ENCODE measurements at places on chromosomes 16 and 17. TPM values are rescaled to one million over a fixed set of nuclear protein-coding genes. Genes with fewer than 3 reads are reported as not detected.

The IL4R gene
- 17.4 TPM for total RNA-seq

The ATP6V0C gene
- total RNA-seq = 34.8 TPM

The SLC52A1 gene
- total RNA-seq = not detected

The TPSAB1 gene
- total RNA-seq = 8.3 TPM
